ENCODE measurements at places on chromosomes 16 and 17.

- peak; percentile 78 for DNase-seq
Observed at GRCh38 chr17:30093463-30094147, 23.0 kb upstream of the NSRP1 start.

DNA sequence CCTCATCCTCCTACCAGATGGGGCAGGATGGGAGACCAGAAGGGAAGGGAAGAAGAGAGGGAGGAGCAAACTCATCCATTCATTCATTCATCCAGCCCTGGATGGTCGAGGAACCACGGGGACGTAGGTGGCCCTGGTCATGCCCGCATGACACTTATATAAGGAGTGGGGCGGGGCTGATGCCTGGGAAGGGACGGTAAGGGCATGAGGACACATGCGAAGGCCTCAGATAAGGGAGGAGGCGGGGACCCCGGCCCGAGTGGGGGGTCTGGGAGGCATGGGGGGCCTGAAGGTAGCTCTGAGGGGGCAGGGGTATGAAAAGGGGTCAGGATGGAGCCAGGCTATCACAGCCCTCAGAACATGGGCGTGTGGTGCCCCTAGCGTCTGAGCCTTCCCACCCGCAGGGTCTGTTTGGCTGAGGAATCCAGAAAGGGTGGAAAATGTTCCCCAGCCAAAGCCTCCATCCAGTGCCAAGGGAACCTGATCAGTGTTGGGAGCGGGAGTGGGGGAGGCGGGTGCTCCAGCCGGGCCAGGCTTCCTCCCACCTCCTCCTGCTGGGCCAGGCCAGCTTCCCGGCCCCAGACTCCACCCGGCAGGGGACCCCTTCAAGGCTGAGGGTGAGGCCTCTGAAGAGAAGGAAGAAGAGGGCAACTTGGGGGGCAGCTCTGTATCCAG, 17.6 kb upstream of the CD79B start:
- DNase-seq, result no peak

GRCh38 chr17:79246225-79247190, 171.9 kb downstream of the ENGASE start:
- DNase-seq, result no peak

DNA sequence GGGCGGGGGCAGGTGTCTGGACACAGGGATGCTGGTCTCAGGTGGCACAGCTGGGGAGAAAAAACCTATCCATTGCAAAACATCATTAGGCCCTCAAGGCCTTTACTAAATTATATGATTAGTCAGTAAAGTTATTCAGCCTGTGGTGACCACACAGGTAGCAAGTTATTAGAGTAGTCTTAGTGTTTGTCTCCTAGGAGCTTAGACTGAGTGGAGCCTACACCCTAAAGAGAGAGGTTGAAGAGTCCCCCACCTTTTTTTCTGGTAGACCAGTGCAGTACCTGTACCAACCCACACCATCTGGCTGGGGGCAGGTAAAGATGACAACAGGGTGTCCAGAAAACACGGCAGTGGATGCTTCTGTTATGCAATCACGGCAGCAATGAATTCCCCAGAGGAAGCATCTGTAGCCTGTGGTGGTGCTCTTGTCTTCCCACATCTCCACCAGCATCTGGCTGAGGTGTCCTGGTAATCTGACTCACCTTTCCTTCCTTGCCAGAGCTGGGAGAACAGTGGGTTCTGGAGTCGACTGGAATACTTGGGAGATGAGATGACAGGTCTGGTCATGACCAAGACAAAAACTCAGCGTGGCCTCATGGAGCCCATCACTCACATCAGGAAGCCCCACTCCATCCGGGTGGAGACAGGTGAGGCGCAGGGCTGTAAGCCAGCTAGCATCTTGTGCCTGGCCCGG, 11.0 kb downstream of the MYCBPAP start:
- no peak for DNase-seq

- no peak for DNase-seq
Observed at GRCh38 chr17:80832266-80832676, 159.4 kb upstream of the CHMP6 start.

- DNase-seq, result no peak
Observed at GRCh38 chr17:77345260-77345910, 204.6 kb downstream of the SEC14L1 start.

GRCh38 chr17:17837966-17838962, 1.5 kb upstream of the SREBF1 start:
- peak; percentile 75 for DNase-seq

DNA sequence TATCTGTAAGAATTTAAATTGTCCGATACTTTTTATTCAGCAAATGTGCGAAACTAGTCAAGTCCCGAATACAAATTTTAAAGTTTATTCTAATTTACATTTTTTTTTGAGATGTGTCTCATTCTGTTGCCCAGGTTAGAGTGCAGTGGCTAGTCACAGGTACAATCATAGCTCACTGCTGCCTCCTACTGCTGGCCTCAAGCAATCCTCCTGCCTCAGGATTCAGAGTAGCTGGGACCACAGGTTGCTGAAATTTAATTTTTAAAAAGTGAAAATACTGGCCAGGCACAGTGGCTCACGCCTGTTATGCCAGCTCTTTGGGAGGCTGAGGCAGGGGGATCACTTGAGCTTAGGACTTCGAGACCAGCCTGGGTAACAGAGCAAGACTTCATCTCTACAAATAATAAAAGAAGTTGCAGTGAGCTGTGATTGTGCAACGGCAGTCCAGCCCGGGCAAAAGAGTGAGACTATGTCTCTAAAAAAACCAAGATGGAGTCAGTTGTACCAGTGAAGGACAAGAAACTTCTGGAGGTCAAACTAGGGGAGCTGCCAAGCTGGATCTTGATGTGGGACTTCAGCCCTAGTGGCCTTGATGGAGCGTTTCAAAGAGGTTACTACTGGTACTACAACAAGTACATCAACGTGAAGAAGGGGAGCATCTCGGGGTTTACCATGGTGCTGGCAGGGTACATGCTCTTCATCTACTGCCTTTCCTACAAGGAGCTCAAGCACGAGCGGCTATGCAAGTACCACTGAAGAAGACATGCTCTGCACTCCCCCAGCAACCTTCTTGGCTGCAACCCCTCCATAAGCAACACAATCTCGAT, 5.6 kb downstream of the POLG2 start:
- peak; percentile 74 for DNase-seq

- DNase-seq, result no peak
Observed at GRCh38 chr17:67578142-67578457, 139.6 kb upstream of the NOL11 start.

- DNase-seq, result peak; percentile 88
Observed at GRCh38 chr17:35244341-35245195, 1.7 kb downstream of the SLFN5 start.

DNA sequence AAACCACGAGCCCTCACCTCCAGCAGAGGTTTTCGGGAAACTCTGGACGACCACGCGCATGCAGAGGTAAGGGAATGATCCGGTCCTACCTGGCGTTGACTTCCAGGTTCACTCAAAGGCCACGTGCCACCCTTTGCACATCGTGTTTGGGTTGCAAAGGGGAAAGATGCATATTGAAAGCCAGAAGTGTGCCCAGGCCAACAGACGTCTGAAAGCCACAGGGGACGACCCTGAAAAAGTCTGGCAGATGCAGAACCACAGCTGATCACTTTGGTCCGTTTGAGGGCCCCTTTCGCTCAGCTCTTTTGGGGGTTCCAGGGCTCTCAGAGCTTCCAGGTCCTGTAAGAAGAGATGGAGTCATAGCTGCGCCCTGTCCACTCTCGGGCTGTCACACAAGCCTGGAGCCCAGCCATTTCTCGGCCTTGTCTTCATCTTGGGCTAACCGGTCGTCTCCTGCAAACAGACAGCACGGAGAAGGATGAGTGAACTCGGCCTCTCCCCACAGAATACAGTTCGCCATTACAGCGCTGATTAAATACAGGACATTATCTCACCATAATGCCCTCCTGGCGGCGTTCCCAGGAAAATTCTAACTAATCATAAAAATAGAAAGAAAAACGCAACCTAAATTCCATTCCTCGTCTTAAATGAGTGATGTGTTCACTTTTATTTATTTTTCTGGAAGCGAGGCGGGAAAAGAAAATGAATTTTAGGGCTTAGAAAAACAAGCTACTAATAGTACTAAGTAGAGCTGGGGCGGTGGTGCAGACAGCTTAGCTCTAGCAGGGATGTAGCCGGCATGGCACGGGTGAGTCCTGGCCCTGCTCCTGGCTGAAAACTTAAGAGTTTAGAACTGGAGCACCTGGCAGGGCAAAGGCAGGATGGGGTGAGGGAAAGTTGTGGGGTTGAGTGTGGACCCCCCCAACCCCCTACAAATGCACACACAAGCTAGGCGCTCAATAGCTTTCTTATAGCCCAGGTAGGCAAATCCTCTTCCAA, 45.5 kb upstream of the ZFHX3 start:
- no peak for DNase-seq

GRCh38 chr16:23497543-23497868, 12.8 kb downstream of the GGA2 start:
- no peak for DNase-seq

Data from suppressor macrophage (primary cell).